ENCODE measurements at places on chromosomes 7 and 10.

GRCh38 chr10:83935911-83936310 is 203.4 kb upstream of the GHITM start:
- DNase-seq = no peak

- no peak for DNase-seq
These were observed 18.0 kb upstream of the VCL start for GRCh38 chr10:73979809-73980433.

DNA sequence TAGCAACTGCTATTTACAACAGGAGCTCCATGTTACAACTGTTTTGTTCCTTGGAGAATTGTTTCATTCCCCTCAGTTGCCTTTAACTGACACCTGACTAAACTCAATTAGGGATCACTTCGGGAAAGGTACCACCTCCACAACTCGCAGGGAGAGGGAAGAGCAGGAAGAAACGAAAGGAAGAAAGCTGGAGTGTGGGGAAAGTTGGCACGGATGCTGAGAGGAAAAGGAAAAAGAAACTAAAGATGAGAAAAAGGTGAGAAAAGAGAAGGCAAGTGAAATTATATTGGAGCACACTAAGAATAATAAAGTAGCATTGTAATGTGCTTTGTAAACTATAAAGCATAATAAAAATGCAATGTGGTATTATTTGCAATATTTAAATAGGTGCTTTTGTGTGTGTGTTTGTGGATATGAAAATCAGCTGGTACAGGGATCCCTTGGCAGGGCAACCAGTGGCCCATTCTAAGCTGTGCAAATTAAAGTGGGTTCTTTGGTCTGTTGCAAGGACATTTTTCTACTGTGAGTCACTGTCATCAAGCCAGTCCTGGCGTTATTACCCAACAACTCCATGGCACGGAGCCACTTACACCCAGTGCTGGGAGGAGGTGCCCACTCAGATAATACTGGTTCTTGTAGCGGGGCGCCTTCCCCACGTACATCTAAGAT is 45.9 kb downstream of the HIPK2 start:
- no peak for DNase-seq

DNA sequence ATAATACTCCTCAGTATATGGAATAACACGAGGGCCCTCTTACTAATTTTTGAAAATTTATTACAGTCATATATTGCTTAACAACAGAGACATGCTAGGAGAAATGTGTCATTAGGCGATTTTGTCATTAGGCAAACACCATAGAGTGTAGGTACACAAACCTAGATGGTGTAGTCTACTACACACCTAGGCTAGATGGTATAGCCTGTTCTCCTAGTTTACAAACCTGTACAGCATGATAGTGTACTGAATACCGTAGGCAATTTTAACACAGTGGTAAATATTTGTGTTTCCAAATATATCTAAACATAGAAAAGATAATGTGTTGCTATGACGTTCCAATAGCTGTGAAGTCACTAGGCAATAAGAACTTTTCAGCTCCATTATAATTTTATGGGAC is 12.8 kb downstream of the OR2F1 start:
- no peak for DNase-seq

- DNase-seq = no peak
These were observed 23.6 kb downstream of the FAM3C start for GRCh38 chr7:121372376-121373010.

DNA sequence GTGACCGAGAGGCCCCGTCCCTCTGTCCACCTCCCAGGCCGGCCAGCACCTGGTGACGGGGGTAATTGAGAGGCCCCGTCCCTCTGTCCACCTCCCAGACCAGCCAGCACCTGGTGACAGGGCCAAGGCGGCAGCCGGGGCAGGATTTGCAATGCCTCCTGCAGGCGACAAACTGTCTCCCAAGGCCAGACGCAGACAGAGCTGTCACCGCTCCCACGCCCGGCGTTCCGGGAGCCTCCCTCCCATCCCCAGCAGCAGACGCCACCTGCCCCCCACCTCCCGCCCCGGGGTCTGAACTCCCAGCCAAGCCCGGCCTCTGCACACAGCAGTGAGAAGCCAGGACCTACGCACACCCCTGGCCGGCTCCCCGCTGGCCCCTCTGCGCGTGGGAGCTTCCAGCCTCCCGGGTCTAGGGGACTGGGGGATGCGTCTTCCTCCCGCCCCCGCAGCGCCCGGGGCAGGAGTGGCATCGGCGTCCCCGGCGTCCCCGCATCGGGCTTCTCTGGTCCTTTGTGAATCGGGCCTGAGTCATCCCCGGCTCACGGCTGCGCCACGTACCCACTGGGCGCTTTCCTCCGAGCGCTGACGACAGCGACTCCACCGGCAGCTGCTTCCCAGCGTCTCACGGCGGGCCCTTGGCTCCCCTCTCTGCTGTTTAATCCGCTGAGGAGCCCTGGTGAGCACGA is 95.1 kb upstream of the DIP2C start:
- DNase-seq = no peak

- DNase-seq = no peak
These were observed 18.1 kb downstream of the POLR1F start for GRCh38 chr7:19690736-19691135.

DNA sequence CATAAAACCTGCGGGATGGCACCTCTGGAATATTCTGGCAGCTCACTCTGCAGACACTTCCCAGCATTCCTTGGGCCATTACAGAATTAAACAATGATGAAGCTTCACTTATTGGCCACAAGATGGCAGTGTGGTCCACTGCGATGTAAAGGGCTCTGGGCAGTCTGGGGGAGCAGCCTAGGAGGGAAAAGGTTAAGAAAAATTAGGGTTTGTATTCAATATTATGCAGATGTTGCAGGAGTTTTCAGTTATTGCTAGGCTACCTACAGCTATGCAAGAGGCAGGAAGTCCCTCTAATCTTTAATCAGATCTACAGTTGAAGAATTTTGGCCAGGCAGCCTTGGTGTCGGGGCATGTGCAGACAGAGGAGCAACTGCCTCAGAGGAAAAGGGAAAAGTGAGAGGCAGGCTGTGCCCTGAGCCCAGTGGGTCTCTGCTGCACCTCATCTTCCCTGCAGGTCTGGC is 233.2 kb upstream of the PRSS1 start:
- no peak for DNase-seq

DNA sequence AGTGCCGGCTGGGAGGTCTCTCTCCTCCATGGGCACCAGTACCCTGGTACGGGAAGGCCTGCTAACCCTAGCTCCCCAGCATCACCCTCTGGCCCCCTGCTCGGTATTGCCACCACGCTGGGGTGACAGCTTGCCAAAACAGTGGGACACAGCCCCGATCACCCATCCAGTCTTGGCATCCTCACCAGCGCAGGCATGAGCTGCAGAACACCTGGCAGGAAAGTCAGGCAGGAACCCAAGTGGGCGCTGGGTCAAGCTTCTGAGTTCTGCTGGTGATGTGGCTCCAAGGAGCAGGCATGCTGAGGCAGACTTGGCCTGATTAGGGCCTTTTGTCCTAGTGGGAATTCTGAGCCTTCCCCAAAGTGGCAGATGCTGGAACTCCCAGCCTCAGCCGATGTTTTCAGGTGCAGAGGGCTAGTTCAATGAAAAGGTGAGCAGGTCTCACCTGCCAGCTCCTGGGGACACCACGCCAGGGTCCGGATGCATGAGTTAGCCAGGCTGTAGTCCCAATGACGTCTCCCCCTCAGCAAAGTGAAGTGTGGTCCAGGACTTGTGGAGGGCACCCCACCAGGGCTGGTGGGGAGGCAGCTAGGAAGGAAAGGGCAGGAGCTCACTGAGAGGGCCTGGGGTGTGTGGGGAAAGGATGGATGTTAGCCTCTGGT is 8.5 kb upstream of the ZNF22 start:
- DNase-seq = no peak

GRCh38 chr7:67414858-67415257 is 418.2 kb downstream of the TYW1 start:
- no peak for DNase-seq

GRCh38 chr7:117492649-117493048 is 12.8 kb downstream of the CFTR start:
- DNase-seq = no peak

DNA sequence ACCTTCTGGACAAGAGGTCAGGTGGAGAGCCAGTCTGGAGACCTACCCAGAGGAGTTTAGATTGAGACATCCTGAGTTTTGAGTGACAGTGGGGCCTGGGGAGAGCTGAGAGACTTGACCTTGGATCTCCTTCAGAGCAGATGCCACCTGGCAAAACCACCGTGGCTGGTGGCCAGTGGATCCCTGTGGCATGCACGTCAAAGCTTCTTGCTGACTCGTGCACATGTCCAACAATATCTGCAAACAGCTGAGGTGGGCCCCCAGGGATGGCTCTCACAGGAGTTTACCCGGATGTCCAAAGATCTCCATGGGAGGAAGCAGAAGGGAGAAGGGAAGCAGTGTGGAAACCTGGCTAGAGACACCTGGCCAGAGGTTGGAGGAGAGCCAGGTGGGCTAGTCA is 230.5 kb downstream of the FANK1 start:
- DNase-seq = no peak

DNA sequence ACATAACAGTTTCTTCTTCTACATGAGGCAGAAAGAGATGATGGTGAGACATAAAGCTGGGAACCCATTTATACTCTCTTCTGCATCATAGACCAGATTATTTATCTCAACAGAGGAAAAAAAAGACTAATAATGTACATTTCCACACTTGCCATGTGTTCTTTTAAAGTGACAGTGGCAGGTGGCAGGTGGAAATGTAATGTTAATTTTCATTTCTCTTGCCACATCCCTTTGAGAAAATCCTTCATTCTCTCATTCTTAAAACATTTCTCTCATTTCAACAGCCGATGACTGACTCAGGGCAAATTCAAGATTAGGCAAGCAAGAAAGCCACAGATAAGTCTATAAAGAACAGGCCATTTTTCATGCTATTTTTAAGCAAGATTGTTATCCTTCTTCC is 635.6 kb upstream of the SORCS1 start:
- DNase-seq = no peak

- no peak for DNase-seq
These were observed 104.7 kb upstream of the PCBD1 start for GRCh38 chr10:70993051-70993450.

DNA sequence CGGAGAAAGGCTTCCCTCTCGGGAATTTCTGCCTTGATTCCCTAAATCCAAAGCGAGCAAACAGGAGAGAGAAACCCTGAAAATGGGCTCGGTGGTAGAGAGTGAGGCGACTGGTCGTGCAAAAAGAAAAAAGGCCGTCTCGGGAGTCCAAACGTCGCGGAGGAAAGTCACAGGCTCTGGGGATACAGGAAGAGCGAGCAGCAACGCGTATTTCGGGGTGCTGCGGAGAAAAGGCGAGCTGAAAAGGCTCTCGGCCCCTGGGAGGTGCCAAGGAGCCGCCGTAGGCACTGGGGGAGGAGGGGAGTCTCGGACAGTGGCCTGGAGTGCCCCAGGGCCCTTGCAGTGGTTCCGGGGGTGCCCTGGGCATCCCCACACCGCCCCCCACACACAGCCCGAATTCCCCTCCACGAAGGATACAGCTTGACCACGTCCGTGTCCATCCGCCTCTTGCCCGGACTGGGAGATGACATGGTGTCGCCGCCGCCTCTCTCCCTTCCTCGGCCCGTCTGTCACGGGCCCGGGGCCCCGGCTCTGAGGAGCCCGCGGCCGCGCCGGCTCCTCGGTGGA is 591 bp downstream of the UBE2H start:
- DNase-seq = peak; percentile 11
